ENCODE measurements at places on chromosomes 7 and 10.
A peak's percentile ranks its signal among the peaks of the same experiment; 100 is the strongest.

- no peaks in the 10 kb centered on the region for H3K27me3 ChIP-seq
- H3K4me3 ChIP-seq, result no peak overlapping the region
- H3K4me1 ChIP-seq, result no peaks in the 10 kb centered on the region
- DNase-seq, result no peak
- H3K36me3 ChIP-seq, result no peaks in the 10 kb centered on the region
Observed at GRCh38 chr7:155395176-155395797, 62.6 kb upstream of the EN2 start.

DNA sequence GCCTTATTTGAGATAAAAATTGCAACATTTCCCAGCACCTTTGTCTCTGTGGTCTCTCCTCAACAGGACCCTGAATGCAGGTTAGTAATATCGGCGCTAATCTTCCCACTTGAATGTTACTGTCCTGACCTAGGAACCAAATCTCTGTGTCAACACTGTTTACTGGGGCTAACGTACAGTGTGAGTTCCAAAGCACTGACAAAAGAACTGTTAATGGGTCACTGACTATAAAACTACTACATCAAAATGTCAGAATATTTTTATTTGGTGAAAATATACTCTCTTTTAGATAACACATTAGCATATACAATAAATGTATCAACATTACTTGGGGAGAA, 33.3 kb downstream of the CACUL1 start:
- DNase-seq, result no peak
- no peaks in the 10 kb centered on the region for H3K36me3 ChIP-seq
- no peak overlapping the region for H3K4me3 ChIP-seq
- H3K27me3 ChIP-seq, result no peaks in the 10 kb centered on the region
- no peaks in the 10 kb centered on the region for H3K4me1 ChIP-seq

DNA sequence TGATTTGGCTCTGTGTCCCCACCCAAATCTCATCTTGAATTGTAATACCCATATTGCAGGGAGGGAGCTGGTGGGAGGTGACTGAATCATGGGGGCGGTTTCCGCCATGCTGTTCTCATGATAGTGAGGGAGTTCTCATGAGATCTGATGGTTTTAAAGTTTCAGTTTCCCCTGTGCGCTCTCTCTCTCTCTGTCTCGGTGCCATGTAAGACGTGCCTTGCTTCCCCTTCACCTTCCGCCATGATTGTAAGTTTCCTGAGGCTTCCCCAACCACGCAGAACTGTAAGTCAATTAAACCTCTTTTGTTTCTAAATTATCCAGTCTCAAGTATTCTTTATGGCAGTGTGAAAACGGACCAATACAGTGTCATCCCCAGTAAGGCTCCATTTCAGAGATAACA, 48.3 kb upstream of the CHCHD3 start:
- no peak overlapping the region for H3K4me3 ChIP-seq
- no peak overlapping the region for H3K27ac ChIP-seq
- no peak for DNase-seq
- H3K4me1 ChIP-seq, result no peaks in the 10 kb centered on the region
- H3K27me3 ChIP-seq, result no peaks in the 10 kb centered on the region

DNA sequence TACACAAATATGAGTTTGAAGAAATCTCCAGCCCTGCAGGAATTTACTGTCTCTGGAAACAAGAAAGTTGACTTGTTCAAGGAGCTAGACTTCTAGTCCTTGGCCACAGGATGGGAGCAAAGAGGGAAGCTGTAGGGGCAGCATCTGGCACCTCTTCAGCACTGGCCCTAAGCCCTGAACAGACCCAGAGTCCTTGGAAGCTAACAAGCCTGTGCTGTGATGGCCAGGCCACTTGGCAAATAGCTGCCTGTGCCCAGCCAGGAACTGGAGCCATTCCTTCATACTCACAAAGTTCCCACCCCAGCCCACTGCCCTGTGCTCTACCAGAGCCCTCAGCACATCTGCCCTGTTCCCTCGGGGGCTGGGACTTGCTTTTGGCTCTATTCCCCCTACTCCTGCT, 9.4 kb upstream of the COL13A1 start:
- H3K27ac ChIP-seq, result no peak overlapping the region
- DNase-seq, result no peak
- H3K36me3 ChIP-seq, result no peaks in the 10 kb centered on the region
- H3K4me3 ChIP-seq, result no peak overlapping the region

GRCh38 chr7:134562136-134562535, 13.2 kb downstream of the AKR1B15 start:
- peaks cover 4% of the 10 kb centered on the region for H3K4me1 ChIP-seq
- no peaks in the 10 kb centered on the region for H3K27me3 ChIP-seq
- H3K36me3 ChIP-seq, result no peaks in the 10 kb centered on the region
- H3K4me3 ChIP-seq, result no peak overlapping the region
- DNase-seq, result no peak
- H3K27ac ChIP-seq, result peak overlapping the region; percentile 62

DNA sequence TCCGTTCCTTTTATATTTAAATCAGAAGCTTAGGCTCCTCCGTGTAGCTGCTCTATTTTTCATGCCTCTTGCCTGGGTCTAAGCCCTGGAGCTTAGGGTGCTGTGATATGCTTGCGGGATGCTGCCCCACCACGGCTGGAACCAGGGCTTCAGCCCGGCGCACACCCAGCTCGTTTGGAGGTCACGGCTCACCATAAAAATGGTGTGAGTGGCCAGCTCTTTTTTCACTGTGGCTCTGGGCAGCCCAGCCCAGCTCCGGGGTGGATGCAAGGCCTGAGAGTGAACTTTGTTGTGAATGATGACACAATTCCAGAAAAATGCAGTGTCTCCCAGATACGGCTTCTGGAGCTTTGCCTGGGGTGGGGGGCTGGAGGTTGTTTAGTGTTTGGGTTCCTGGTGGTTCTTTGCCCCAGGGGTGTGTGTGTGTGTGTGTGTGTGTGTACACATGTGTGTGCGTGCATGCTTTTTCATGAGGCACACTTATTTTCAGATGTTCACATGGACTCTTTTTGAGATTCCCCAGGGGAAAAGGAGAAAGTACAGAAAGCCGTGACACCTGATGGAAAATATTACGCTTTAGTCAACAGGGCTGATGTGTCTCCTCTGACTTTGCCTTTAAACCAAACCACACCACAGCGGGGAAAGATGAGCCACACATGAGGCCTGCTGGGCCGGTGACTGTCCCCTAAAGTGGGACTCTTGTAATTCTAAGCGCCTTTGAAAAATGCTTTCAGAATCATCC, 46.2 kb downstream of the GRK5 start:
- peaks cover 8% of the 10 kb centered on the region for H3K4me1 ChIP-seq
- no peaks in the 10 kb centered on the region for H3K36me3 ChIP-seq
- no peaks in the 10 kb centered on the region for H3K27me3 ChIP-seq
- H3K4me3 ChIP-seq, result no peak overlapping the region
- peak overlapping the region; percentile 95 for H3K27ac ChIP-seq
- DNase-seq, result peak; percentile 55

DNA sequence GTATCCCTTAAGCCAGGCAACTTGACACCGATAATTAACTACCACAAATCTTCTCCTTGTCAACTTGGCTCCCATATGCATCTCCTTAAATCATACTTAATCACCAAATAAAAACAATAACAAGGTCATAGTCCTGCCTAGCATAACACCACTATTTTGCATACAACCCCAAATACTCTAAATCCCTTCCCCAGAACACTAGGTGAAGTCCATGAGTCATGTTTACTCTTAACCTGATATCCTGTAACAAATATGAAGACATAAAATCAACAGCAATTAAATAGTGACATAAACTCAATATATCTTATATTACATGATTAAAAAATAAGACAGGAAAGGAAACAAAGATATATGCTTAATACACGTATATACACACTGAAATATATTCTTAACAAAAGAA, 362.0 kb downstream of the ETV1 start:
- no peaks in the 10 kb centered on the region for H3K36me3 ChIP-seq
- no peak overlapping the region for H3K4me3 ChIP-seq
- no peaks in the 10 kb centered on the region for H3K4me1 ChIP-seq

GRCh38 chr7:64630496-64630895, 35.4 kb upstream of the ZNF107 start:
- H3K27ac ChIP-seq, result peak overlapping the region; percentile 51
- H3K36me3 ChIP-seq, result no peaks in the 10 kb centered on the region
- H3K27me3 ChIP-seq, result no peaks in the 10 kb centered on the region
- no peaks in the 10 kb centered on the region for H3K4me1 ChIP-seq
- no peak for DNase-seq

GRCh38 chr10:47042780-47043750, 131.8 kb downstream of the PTPN20 start:
- H3K27ac ChIP-seq, result no peak overlapping the region
- H3K4me1 ChIP-seq, result no peaks in the 10 kb centered on the region

- H3K27me3 ChIP-seq, result no peaks in the 10 kb centered on the region
- H3K4me1 ChIP-seq, result peaks cover 4% of the 10 kb centered on the region
- no peak overlapping the region for H3K4me3 ChIP-seq
- DNase-seq, result no peak
- no peak overlapping the region for H3K27ac ChIP-seq
Observed at GRCh38 chr7:25454562-25455041, 226.3 kb upstream of the NPVF start.

DNA sequence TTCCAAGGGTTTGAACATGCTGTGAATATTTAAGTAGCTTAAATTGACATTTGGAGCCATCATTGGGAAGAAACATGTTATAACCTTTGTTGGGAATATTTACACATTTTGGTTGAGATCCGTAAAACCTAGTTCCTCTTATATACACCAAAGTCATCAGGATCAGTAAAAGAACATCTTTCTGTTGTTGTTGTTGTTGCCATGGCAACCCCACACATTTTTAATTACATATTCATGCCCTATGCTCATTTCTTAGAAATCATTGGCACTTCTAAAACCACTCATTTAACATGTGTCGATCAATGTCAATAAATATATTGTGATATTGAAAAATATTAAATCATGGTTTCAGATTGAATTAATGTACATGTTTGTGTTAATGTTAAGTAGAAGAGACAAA, 122.6 kb downstream of the POU6F2 start:
- no peak for DNase-seq
- H3K27me3 ChIP-seq, result peaks cover 5% of the 10 kb centered on the region
- no peaks in the 10 kb centered on the region for H3K4me1 ChIP-seq
- H3K36me3 ChIP-seq, result no peaks in the 10 kb centered on the region
- no peak overlapping the region for H3K4me3 ChIP-seq

DNA sequence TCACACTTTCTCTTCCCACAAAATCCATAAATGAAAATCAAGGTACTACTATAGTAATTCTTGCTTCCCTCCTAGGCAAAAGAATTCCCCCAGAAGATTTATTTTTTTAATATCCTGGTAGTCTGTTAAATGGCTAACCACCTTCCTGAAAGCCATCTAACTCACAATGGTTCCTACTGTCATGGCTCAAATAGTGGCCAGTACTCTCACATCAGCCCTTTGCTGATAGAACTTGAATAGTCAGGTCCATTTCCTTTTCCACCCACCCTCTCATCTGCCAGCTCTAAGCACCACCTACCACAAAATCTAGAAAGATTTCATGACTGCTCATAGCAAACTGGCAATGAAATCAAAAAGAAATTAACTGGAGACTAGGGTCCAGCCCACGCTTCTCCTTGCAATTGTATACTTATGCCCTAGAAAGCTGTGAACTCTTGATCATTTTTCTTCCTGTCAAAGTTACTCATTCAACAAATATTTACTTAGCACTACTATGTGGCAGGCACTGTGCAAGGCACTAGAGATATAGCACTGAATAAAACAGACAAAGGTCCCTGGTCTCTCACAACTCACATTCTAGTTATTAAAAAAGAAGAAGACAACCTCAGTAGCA, 60.4 kb downstream of the ARMH3 start:
- H3K36me3 ChIP-seq, result no peaks in the 10 kb centered on the region
- H3K27ac ChIP-seq, result no peak overlapping the region

DNA sequence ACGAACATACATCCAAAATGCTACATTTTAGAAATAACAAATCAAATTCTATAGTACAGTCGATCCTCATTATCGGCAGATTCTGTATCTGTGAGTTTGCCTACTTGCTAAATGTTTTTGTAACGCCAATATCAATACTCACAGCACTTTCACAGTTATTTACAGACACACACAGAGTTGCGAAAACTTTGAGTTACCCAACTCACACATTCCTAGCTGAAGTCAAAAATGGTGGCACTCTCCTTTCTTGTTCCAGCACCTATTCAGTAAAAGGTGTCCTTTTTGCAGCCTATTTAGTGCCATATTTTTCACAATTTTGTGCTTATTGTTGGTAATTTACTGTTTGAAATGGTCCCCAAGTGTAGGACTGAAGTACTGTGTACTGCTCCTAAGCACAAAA, 161.7 kb downstream of the AKR1D1 start:
- no peaks in the 10 kb centered on the region for H3K4me1 ChIP-seq
- no peak overlapping the region for H3K27ac ChIP-seq
- H3K27me3 ChIP-seq, result no peaks in the 10 kb centered on the region

- H3K36me3 ChIP-seq, result no peaks in the 10 kb centered on the region
- no peak overlapping the region for H3K27ac ChIP-seq
- no peak for DNase-seq
- H3K4me3 ChIP-seq, result no peak overlapping the region
- H3K4me1 ChIP-seq, result no peaks in the 10 kb centered on the region
Observed at GRCh38 chr7:154425271-154425670, 373.1 kb downstream of the DPP6 start.

DNA sequence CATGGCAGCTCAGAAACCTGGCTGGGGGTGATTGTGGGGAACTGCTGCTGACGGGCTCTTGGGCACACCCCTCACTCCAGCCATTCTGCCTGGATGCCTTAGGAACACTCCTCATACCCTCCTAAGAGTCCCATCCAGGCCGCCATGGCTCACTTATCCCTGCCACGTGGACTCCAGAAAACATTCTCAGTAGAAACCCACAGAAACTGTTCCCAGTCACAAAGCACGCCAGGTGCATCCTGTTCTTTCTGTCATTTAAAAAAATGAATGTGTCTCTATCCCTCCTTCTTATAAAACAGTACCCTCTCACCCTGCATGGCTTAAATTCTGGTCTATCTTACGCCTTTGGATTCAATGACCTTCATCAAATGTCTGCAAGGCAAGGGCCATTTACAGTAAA, 177.7 kb downstream of the CUX1 start:
- no peak overlapping the region for H3K4me3 ChIP-seq
- no peak overlapping the region for H3K27ac ChIP-seq
- no peaks in the 10 kb centered on the region for H3K4me1 ChIP-seq
- DNase-seq, result no peak
- H3K27me3 ChIP-seq, result no peaks in the 10 kb centered on the region
- no peaks in the 10 kb centered on the region for H3K36me3 ChIP-seq

- H3K4me1 ChIP-seq, result no peaks in the 10 kb centered on the region
Observed at GRCh38 chr7:139973101-139974050, 89.4 kb downstream of the PARP12 start.
